ENCODE measurements at places on chromosomes 6 and 20. TPM values are rescaled to one million over a fixed set of nuclear protein-coding genes. Genes with fewer than 3 reads are reported as not detected.

DNA sequence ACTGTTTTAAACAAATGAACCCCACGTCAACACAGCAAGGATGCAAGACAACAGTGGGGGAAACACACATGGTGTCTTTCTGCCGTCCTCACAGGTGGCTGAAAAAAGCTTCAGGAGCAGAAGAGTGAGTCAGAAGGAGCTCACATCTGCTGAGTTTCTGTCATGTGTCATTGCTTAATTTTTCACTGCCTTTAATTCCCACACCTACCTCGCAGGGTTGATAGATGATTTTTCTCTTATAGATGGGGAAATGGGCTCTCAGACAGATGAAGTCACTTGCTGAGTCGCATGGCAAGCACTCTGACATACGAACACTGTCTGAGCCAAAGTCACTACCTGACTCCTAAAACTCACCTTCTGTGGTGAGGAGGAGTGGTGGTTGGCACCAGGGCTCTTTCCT lies 28.3 kb upstream of the CARMIL1 start:
- H3K27ac ChIP-seq = no peak overlapping the region
- peak; percentile 6 for DNase-seq
- H3K36me3 ChIP-seq = no peaks in the 10 kb centered on the region
- peaks cover 4% of the 10 kb centered on the region for H3K27me3 ChIP-seq
- peaks cover 16% of the 10 kb centered on the region for H3K4me1 ChIP-seq

DNA sequence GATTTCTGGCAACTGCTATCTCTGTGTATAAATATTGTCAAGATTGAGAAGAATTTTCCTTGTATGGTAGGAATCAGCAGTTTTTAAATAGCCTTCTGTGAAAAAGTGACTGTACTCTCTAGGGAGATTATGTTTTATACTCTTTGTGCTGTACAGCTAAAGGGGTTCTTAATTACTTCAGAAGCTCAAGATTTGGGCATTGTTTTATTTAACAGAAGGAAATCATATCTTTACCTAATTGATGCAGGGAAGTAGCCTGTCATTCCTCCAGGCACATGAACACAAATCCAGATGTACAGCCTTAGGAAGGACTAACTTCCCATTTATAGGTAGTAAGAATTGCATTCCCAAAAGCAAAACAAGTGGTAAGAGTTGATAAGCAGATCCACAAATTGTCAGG lies 1.3 kb downstream of the CALHM5 start:
- no peak for DNase-seq
- no peaks in the 10 kb centered on the region for H3K36me3 ChIP-seq
- no peaks in the 10 kb centered on the region for H3K4me1 ChIP-seq
- H3K27me3 ChIP-seq = peaks cover 4% of the 10 kb centered on the region

The SLPI gene
- not detected for total RNA-seq

The AGPAT1 gene
- total RNA-seq = 30.8 TPM

DNA sequence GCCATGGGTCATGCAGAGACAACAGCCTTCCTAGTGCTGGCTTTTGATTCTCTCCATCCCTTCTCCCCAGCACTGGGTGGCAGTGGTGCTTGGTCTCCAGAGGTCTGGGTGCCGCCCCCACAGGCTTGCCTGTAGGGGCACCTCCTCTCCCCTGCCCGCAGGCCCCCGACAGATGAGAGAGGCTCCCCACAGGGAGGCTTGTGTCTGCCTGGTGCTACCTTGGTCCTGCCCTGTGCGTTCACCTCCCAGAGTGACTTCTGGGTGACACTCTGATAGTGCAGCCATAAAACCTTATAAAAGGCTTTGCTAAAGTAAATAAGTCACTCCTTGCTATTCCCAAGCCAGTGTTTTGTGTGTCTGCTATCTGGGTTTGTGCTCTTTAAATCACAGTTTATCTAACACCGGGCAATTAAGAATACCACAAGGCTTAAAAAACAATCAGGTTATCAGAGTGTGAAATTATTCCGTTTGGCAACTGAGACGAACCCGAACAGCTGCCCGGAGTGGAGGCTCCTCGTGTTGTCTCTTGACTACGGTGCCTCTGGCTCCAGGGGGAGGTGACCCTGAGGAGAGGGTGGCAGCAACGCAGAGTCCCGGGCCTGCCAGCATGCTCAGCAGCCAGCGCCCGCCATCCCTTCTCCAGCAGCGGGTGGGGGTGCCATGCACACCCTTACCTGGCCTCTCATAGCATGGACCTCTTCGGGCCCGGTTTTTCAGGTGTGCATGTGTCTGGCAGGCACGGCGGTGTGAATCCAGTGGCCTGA lies 5.4 kb upstream of the C20orf204 start:
- no peaks in the 10 kb centered on the region for H3K27me3 ChIP-seq
- peaks cover 17% of the 10 kb centered on the region for H3K36me3 ChIP-seq
- H3K4me3 ChIP-seq = no peak overlapping the region
- H3K4me1 ChIP-seq = peaks cover 16% of the 10 kb centered on the region
- H3K27ac ChIP-seq = no peak overlapping the region

DNA sequence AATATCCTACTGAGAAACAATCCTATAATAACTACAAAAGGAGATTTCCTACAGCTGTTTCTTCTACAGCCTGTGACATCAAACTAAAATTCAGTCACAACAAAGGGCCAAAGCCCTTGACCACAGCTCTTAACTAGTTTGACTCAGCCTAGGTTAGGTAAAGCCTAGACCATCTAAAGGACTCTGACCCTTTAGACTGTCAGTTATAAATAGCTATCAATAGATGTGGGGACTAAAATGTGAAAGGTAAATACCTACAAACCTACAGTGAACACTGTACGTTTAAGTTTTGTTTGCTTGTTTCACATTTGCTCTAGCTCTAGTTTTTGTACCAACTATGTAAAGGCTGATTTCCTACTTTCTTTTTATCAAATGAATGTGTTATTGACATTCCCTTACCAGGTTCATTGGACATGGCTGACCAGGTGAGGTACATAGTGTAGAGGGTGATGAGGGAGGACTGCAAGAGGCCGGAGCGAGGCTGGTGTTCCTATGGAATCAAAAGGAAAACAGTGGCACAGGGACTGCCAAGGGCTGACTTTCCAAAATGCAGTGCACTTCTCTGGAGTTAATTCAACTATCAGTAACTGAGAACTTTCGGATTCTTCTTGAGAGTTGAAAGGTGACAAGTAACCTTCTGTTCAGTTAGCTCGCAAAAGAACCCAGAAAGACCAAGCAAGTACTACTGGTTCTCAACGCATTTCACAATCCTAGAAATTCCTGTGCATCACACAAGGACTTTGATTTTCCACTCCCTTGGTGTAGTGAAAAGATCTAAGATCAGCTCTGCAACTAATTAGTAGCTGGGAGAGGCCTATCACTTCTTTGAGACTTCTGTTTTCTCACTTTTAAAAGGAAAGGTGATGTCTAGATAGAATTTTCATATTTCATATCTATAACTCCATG lies 17.2 kb downstream of the SERINC3 start:
- no peaks in the 10 kb centered on the region for H3K27me3 ChIP-seq
- H3K27ac ChIP-seq = no peak overlapping the region
- no peak for DNase-seq
- H3K36me3 ChIP-seq = peaks cover 4% of the 10 kb centered on the region
- H3K4me1 ChIP-seq = no peaks in the 10 kb centered on the region
- H3K4me3 ChIP-seq = no peak overlapping the region

The HMGN4 gene
- 90.1 TPM for total RNA-seq

The MCCD1 gene
- total RNA-seq = not detected

The MDFI gene
- total RNA-seq = not detected

GRCh38 chr6:148398244-148398643 lies 55.6 kb downstream of the SASH1 start:
- no peaks in the 10 kb centered on the region for H3K4me1 ChIP-seq
- no peaks in the 10 kb centered on the region for H3K36me3 ChIP-seq
- peaks cover 16% of the 10 kb centered on the region for H3K27me3 ChIP-seq
- no peak for DNase-seq
- no peak overlapping the region for H3K4me3 ChIP-seq

DNA sequence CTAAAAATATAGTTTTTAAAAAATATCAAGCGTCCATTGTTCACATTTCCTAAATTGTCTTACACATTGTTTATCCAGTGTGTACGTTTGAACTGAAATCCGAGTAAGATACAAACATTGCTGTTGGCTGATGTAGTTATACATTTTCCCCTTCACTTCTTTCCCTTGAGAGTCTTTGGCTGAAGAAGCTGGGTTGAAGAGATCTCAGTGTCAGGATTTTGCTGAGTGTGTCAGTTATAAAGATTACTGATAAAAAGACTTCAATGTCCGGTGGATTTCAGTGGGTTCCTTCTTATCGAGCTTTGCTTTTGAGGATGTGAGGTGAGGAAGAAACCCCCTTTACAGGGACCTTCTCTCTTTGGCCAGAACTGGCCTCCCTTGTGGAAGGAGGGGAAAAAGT lies 20.5 kb downstream of the RFPL4B start:
- H3K27ac ChIP-seq = no peak overlapping the region
- no peaks in the 10 kb centered on the region for H3K4me1 ChIP-seq
- DNase-seq = no peak
- peaks cover 34% of the 10 kb centered on the region for H3K27me3 ChIP-seq

- H3K27ac ChIP-seq = no peak overlapping the region
- peaks cover 5% of the 10 kb centered on the region for H3K4me1 ChIP-seq
- H3K36me3 ChIP-seq = no peaks in the 10 kb centered on the region
- no peak for DNase-seq
- H3K27me3 ChIP-seq = no peaks in the 10 kb centered on the region
These were observed 46.3 kb downstream of the GABRR2 start for GRCh38 chr6:89268776-89269175.

- no peak overlapping the region for H3K4me3 ChIP-seq
- no peaks in the 10 kb centered on the region for H3K27me3 ChIP-seq
- H3K27ac ChIP-seq = no peak overlapping the region
- H3K4me1 ChIP-seq = no peaks in the 10 kb centered on the region
These were observed 126.2 kb downstream of the CD164 start for GRCh38 chr6:109255946-109256640.
